ENCODE measurements at places on chromosomes 1 and 21. TPM values are rescaled to one million over a fixed set of nuclear protein-coding genes. Genes with fewer than 3 reads are reported as not detected.

GRCh38 chr1:207958376-207959139 lies 47.6 kb upstream of the CD34 start:
- DNase-seq: no peak

Gene SELP
- total RNA-seq: 0.75 TPM

Gene NBPF4
- total RNA-seq: 0.15 TPM

DNA sequence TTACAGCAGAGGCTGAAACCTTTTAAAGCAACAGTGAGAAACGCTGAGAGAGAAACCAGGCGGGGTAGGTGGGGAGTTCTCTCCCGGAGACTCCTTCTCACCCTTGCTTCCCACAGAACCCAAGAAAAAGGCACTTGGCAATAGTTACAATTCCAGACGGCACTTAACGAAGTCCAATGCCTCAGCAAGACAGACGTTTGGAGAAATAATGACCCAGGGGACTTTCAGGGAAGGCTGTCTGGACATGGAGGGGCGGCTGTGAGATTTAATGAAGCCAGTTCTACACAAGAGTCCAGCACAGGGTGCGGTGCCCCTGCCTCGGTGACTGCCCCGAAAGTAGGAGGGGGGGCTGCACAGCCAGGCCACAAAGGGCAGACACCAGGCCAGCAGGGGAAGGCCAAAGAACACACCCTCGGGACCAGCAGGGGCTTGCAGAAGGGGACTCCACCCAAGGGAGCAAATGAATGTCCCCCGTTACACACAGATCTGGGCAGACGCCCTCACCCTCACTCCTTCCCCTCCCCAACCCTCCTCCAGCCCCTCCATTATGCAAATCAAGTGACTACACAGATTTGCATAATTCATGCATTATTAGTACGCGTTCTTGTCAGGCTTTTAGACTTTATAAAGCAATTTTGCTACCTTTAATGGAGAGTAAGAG lies 26.3 kb downstream of the KCNN3 start:
- DNase-seq: no peak

Gene FDPS
- 194 TPM for total RNA-seq

- DNase-seq: no peak
Observed at GRCh38 chr1:196993916-196994315, 16.6 kb downstream of the CFHR5 start.

DNA sequence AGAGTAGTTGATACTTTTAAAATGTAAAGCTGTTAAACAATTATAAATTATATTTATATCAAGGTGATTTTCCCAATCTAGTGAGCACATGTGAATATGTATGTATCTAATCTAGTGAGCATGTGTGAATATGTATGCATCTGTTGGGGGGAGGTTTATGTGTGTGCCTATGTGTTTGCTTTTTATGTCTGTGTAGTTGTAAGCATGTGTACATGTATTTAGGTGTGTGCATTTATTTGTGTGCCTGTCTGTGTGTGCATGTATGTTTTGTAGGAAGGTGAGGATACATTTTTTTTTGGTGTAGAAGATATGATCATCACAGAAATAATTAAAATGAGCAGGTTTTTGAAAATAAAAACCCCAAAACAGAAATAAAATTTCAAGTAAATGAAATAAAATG lies 318.9 kb upstream of the CHRM3 start:
- DNase-seq: no peak

- DNase-seq: no peak
Observed at GRCh38 chr1:98086796-98087441, 166.1 kb upstream of the DPYD start.

DNA sequence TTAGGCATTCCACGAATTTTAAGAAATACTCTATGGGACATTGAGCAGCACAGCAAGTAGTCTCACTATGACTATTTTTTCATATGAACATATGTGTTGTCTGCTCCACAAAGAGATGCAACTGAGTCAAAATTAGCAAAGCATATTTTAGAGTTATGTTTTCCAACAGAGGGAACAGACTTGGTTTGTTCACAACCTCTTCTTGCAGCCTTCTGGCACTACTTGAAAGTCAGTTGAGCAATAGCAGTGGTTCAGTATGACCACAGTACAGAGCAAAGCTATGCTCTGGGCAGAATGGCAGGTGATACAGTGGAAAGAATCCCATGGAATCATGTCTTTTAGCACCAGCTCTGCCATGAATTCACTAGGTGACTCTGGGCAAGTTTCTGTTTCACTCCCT lies 5.2 kb downstream of the CCN1 start:
- no peak for DNase-seq

DNA sequence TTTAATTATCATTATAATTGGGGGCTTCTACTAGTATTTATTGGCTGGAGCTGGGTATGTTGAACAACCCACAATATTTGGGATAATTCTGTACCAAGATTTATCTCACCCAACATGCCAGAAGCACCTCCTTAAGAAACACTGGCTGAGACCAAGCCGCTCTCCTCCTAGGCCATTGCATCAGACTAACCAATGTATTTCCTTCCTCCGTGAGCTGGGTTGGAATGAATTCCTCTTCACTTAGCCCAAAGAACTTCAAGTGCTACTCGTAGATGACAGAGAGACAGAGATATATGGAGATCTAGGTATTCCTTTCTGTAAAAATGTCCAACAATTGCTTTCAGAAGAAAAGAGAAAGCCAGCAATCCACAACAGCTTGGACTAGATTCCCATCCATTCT lies 87.2 kb upstream of the ETS2 start:
- no peak for DNase-seq

Gene DENND1B
- total RNA-seq: 12.0 TPM

DNA sequence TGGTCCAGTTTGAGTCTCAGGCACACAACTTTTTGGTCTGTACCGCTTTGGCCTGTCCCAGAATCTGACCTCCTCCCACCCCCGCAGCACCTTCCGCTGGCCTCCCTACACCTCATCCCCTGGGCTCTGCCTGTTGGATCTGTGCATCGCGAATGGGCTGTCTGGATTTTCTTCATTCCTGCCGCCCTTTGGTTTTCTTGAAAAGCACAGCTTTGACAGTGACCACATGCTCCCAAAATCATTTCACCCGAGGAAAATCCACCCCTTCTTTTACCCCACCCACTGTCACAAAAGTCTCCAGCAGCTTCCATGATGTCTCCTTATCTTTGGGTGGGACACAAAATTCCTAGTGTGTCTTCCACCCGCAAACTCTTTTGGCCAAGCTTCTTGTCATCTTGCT lies 65.0 kb upstream of the SSX2IP start:
- DNase-seq: no peak

GRCh38 chr1:114756009-114756892 lies 1.5 kb downstream of the CSDE1 start:
- no peak for DNase-seq

DNA sequence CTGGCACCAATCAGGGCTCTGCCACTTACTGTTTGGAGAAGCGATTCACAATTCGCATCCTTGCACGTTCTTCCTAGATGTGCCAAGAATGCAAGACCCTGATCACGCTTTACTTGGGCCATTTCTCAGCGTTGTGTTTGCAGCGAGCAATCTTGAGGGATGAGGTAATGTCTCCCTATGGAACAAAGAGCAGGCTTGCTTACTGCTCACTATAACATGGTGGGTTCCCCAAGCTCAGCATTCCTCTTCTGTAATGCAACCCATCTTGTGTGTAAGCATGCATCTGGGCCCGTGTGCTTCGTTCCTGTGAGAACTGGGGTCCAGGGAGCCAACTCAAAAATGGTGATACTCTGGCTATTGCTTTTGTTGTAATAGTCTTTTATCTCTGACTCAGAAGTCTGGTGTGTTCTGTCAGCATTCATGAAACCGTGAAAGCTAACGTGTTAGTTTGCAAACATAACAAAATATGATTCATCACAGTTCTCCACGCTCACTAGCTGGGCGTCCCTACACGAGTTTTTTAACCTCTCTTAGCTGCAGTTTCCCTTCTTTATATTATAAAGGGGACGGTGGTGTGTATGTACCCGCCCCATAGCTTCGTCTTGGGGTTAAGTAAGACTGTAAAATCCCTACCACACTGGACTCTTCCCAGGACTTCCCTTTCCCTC lies 33.3 kb downstream of the DNTTIP2 start:
- no peak for DNase-seq

Gene RLF
- total RNA-seq: 13.6 TPM

DNA sequence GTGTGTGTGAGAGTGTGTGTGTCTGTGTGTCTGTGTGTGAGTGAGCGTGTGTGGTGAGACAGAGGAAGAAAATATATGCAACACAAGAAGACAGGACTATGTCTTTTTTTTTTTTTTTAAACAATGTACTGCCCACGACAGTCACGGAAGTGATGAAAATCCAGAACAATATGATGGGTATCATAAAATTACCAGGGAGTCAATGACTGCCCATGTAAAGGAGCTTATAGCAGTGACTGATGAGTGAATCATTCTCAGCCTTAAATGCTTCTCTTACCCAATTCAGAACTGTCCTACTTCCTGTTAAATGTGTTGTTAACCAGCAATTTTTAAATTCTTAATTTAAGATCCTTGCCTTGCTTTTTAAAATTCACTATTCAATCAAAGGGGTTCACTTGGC lies 46.6 kb downstream of the RGS7 start:
- DNase-seq: no peak

Gene ALDH4A1
- 9.3 TPM for total RNA-seq

GRCh38 chr1:179287946-179288345 lies 5.7 kb upstream of the SOAT1 start:
- no peak for DNase-seq

Gene FALEC
- not detected for total RNA-seq

- peak; percentile 10 for DNase-seq
Observed at GRCh38 chr1:200128944-200129879, 101.7 kb downstream of the NR5A2 start.

DNA sequence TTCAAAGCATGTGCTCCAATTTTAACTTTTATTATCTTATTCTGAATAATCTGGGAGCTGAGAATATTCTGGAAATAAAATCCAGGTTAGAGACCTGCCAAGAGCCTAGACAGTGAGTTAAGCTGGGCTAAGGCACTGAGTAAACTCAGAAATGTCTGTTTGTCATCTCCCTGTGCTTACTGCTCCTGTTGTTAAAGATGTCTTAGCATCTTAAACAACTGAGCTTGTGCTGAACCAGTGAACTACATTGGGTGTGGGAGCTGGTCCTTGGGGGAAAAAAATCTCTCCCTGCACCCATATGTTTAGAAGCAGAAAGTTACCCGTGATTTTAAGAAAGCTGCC lies 25.0 kb upstream of the AHCYL1 start:
- no peak for DNase-seq

- no peak for DNase-seq
Observed at GRCh38 chr1:1407636-1408318, 684 bp upstream of the MRPL20 start.

Gene FCRL4
- total RNA-seq: not detected

- DNase-seq: no peak
Observed at GRCh38 chr21:28773036-28773435, 219.6 kb downstream of the LTN1 start.

Gene SV2A
- total RNA-seq: 6.0 TPM

DNA sequence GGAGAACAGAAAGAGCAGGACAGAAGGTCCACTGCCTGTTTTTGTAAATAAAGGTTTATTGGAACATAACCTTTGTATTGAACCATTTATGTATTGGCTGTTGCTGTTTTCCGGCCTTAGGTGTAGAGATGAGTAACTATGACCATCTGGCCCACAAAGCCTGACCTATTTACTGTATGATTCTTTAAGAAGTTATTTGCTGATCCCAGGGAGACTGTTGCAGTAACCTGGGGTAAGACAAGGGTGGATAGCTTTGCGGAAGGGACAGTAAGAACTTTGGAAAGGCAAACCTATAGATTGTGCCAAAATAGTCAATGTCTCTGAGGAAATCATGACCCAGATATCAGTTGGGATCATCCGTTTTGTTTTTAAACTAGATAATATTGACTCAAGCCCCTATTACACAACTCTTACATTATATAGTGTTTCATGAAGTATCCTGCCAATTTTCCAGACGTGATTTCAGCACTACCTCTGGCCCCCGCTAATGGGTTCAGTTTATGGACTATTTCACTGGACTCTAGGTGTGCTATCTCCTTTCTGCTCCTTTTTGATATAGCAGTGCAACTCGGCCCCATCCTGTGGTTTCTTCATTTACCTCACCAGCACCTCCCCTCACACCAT lies 20.8 kb upstream of the TLCD4 start:
- DNase-seq: no peak

GRCh38 chr1:224673141-224673540 lies 57.0 kb downstream of the CNIH3 start:
- no peak for DNase-seq

- no peak for DNase-seq
Observed at GRCh38 chr1:181259026-181259745, 170.7 kb downstream of the IER5 start.

Gene PTCH2
- total RNA-seq: 1.7 TPM

DNA sequence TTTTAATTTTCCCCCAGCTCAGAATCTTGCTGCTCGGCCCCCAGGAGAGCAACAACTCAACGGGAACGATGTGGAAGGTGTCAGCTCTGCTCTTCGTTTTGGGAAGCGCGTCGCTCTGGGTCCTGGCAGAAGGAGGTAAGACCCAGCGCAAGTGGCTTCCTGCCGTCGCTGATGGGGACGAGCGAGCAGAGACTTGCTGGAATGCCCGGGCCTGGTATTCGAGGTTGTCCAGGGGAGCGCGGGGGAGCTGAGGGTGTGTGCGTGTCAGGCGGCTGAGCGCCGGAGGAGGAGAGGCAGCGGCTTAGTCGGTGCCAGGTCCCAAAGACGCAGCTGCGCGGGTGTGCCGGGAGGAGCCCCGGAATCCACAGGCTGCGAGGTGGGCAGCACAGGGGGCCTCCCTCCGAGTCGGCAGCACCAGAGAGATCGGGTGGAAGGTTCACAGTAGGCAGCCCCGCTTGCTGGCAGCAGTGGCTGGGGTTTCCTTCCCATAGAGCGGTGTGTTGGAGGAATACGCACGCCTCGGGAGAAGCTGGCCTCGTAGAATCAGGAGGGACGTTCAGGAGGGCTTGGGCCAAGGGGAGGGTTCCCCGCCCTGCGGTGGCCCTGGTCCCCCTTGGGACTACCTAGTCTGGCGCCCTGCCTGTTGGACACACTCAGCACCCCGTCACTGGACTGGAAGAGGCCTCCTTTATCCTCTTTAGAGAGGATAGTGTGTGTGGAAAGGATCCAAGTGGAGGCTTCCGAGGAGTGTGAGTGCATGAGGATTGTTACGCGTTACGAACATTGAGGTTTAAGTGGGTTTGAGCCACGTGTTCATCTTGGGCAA lies 547 bp downstream of the PDPN start:
- no peak for DNase-seq

GRCh38 chr1:160342526-160342925 lies 524 bp downstream of the COPA start:
- no peak for DNase-seq

- DNase-seq: no peak
Observed at GRCh38 chr1:21902026-21903012, 34.8 kb downstream of the HSPG2 start.

Gene RPTN
- not detected for total RNA-seq

All from CD8-positive, alpha-beta memory T cell (primary cell).